Activated CD8-positive, alpha-beta T cell treated with anti-CD3 and anti-CD28 coated beads for 36 hours (primary cell): ENCODE measurements at places on chromosomes 2 and 18. TPM values are rescaled to one million over a fixed set of nuclear protein-coding genes. Genes with fewer than 3 reads are reported as not detected.

ADRA2B gene
- total RNA-seq: 0.34 TPM

- DNase-seq: no peak
Observed at GRCh38 chr2:172208791-172209325, 106.2 kb upstream of the DLX2 start.

DNA sequence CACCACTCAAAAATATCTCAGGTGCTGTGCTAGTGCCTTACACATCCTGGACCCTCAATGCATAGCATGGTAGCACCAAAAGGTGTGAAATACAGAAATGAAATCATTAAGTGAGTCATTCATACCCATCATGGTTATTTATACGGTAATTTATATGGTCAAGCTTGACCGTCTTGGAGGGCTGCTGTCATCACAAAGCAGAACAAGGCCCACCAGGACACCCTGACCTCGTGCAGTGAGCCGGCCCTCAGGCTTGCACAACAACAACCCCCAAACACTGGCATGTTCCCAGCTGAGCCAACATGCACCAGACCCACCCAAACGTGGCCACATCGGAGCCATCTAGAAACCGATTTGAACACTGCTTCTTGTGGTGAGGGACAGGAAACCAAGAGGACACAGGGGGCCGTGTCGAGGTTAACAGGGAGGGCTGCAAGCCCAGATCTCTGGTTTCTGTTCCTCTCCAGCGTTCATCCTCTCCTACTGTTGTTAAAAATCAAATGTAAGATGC, 378.5 kb upstream of the ID2 start:
- DNase-seq: peak; percentile 93

DNA sequence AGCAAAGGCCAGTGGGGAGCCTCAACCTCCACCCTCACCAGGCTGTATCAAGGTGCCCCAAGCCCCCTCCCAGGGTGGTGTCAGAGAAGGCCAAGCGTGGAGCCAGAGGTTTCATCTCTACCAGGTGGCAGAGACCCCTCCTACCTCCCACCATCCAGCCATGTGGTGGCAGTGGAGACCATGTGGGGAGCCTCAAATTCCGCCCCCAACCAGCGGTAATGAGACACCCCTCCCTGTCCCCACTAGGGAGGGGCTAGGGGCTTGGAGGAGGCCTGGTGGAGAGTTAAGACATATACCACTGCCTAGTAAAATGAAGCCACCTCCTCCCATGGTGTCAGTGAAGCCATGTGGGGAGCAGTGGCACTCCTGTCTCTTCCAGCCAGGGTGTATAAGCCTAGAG, 24.4 kb upstream of the YPEL5 start:
- DNase-seq: no peak

DNA sequence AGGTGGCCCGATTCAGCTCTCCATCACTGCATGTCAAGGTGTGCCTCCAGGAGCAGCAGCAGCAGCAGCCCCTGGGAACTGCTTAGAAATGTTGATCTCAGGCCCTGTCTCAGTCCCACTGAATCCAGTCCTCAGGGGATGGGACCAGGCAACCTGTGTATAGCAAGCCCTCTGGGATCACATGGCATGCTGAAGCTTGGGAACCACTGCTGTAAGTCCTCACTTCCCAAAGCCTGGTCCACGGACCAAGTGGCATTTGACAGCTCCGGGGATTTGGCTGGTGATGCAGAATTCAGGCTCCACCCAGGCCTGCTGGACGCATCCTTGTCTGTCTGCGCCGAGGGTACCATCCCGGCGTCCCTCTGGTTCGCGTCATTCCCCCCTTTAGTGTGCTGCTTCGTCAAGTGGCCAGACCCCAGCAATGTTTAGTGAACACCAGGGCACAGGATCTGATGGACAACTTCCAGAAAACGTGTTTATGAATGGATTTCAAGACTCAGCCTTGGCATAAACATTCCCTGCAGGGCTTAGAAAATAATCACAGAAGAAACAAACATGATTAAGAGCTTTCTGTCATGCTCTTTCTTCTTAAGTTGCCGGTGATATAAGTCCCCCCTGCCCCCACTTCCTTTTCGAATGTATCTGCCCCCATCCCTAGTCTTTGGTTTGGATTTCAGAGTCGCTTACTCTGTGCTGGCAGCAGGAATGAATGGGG, 234.0 kb downstream of the GBX2 start:
- no peak for DNase-seq
